Kasumi-1 (cell line): ENCODE measurements at places on chromosomes 11 and 22.

- no peak for DNase-seq
Measured at GRCh38 chr11:96341211-96342013, 1.6 kb downstream of the MAML2 start.

- no peak for DNase-seq
Measured at GRCh38 chr11:20303391-20303965, 60.0 kb upstream of the HTATIP2 start.

GRCh38 chr22:24947881-24948280, 1.4 kb upstream of the LHFPL7 start:
- no peak for DNase-seq

- DNase-seq = no peak
Measured at GRCh38 chr11:96328395-96329010, 14.5 kb downstream of the MAML2 start.

- DNase-seq = peak; percentile 83
Measured at GRCh38 chr11:335779-336658, 15.4 kb upstream of the IFITM3 start.

GRCh38 chr22:38881464-38881871, 9.5 kb upstream of the CBX6 start:
- DNase-seq = peak; percentile 49

- DNase-seq = no peak
Measured at GRCh38 chr22:43188829-43189545, 2.1 kb upstream of the TTLL12 start.

DNA sequence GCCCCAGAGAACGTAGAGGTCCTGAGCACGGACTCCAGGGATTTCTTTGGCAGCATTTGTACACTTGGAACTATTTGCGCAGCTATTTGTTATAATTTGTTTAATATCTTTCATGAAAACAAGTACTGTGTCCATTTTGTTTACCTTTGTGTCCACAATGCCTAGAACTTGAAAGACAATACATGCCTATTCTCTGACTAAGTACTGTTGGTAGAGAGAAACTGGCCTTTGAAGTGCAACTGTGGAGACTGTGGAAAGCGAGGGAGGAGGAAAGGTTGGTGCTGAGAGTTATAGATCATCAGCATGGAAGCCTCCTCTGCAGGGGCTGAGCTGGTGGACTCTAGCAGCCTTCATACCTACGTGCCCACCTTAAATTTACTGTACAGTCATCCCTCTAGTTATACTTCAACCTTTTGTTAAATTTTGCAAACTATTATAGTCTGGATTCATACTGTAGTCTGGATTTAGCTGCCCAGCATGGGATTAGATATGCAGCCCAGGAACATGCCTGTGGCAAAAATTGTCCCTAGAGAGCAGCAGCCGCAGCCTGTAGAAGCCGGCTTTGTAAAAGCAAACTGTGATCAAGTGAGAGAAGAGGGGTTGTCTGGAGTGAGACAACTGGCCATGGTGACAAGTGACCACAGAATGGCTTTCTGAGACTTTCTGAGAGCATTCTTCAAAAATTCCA, 24.2 kb upstream of the YAP1 start:
- no peak for DNase-seq

GRCh38 chr11:65663639-65664200, 1.0 kb upstream of the RELA start:
- peak; percentile 39 for DNase-seq

DNA sequence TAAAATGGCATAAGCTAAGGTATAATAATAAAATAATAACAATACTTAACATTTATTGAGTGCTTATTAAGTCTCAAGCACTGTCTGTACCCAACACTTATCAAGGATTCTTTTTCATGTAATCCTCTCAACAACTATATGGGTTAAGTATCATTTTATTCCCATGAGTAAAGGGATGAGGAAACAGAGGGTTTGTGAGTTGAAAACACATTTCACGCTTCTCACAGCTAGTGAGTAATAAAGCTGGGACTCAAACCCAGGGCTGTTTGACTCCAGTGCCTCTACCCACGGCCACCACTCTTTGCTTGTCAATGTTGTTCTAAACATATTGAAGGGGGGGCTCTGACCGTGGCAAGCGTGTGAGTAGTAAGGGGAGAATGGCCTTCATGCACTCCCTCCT, 8.7 kb downstream of the CD3E start:
- DNase-seq = no peak

- peak; percentile 92 for DNase-seq
Measured at GRCh38 chr11:10455637-10456487, 798 bp downstream of the AMPD3 start.

DNA sequence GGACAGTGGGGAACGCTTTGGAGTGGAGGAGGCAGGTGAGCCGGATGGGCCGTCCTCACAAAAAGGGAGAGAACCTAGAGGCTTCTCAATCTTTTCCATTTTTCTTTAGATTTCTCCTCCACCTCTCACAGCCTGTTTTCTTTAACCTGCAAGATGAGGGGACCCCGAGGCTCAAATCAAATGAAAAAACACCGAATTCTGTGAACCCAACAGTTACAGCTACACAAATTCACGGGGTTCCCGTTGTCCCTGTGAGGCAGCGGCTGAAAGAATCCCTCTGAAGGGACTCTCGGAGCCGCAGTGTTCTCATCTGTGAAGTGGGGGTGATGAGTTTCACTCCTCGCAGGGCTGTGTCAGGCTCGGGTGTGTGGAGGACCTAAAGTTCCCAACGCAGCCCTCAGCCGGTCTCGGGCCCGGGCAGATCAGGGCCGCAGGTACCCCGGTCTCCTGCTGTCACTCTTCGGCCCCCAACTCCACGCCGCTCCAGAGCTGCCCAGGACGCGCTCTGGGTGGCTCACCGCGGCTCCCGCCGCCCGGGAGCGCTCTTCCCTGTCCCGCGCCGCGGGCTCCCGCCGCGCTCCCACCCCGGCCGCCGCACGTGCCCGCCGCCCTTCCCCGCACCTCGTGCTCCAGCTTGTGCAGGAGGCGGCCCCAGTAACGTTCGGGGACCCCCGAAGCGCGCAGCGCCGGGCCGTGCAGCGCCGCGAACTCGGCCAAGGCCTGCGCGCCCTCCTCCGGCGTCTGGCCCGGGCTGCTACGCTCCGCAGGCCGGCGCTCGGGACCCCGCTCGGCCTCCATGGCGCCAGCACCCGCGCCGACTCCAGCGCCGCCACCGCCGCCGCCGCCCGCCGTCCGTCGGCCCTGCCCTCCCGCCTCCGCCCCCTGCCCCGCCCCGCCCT, at the start of gene TTLL12:
TSS of gene TTLL12 (minus strand) at position 863 of the 899 bp plus-strand sequence. CDS start at position 798, 65 bp downstream.
- no peak for DNase-seq

DNA sequence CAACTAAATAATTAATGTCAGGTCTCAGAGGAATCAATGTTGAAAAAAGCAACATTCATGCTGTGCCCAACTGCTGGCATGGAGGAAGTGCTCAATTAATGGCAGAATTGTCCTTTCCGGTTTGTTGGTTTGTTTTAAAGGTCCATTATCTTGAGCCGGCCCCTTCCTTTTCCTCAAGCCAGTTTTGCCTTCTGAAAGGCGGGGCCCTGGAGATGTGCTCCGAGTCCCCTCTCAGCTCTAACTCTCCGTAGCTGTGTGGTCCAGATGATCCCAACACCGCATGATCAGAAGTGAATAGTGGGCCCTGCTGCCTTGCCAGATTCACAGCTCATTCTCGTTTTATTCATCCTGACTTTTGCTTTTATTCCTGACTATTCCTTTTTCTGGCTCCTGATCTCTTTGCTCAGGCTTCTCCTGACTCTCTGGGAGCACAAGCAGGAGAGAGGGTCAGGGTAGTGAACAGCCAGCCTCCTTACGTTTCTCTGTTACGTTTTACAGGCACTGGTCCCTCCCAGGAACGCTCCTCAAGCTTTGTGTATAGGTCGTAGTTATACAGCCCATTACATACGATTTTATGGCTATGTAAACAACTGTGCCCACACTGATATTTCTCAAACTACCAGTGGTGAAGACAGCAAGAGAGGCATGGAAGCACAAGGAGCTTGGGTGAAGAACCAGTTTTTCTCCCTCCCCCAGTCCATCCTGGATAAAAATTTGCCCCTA, 265.9 kb downstream of the LARGE1 start:
- no peak for DNase-seq

GRCh38 chr11:46377831-46378230, 3.6 kb upstream of the MDK start:
- DNase-seq = no peak

- no peak for DNase-seq
Measured at GRCh38 chr11:57395905-57396623, 5.6 kb upstream of the PRG2 start.

DNA sequence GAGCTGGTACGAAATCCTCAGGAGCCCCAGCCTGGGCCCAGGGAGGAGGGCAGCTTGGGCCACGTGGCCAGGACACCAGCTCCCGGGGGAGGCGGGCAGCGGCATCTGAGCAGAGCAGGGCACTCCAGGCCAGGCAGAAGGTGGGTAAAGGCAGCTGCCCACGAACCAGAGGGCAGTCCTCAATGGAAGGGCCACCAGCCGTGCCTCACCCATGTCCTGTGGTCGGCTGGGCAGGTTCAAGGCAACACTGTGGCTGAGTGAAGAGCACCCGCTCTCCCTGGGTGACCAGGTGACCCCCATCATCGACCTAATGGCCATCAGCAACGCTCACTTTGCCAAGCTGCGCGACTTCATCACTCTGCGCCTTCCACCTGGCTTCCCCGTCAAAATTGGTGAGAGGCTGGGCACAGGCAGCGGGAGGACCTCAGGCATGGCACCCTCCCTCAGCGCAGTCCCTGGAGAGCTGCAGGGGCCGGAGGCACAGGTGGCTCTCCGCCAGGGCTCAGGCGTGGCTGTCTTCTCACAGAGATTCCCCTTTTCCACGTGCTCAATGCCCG, 2.5 kb upstream of the SSH3 start:
- no peak for DNase-seq

DNA sequence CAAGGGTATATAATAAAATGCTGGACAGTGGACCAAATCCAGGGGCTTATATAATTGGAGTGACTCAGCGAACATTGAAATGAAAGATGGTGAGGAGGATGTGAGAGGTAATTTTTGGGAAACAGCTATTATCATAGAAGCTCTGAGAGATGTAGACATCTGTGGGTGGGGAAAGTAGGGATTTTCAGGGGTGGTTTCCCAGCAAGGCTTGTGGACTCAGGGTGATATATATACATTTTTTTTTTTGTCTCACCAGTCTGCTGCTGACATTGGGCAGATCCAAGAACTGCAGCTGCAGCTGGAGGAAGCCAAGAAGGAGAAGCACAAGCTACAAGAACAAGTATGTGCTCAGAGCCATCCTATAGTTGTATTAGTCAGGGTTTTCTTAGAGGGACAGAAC, 208.1 kb downstream of the MYO18B start:
- DNase-seq = no peak

DNA sequence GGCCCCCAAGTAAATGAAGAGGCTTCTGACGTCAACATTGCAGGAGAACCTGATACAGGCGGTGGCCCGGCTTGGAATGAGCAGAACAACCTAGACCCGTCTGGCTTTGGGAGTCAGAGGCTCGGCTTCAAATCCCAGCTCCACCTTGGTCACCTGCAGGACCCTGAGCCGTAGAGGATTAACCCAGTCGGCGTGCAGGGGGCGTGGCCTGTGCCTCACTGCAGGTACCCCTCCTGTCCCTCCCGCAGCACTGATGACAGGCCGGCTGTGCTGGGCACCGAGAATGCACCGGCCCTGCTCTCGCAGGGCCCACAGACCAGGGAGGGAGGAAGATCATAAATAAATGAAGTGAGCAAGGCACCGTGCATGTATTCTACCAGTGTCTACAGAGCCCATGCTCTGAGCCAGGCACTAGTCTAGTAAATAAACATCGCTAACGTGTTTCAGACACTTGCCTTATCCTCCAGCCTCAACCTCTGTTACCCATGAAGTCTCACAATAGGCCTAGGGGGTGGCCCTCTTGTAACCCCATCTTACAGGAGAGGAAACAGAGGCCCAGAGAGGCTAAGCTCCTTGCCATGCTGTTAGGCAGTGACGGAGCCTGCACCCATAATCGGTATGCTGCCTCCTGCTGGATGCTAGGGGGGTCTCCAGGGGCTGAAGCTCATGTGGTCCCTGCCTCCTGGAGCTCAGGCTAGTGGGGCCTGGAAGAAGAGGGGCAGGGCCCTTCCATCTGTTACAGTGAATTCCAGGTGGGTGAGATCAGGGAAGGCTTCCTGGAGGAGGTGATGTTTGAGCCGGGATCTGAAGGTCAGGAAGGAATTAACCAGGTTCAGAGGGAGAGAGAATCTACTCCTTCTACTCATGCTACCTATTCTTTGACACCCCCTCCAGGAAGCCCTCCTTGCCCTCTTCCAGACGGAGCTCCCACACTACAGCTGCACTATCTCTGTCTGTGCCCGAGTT, 53.4 kb downstream of the RTL6 start:
- DNase-seq = no peak

DNA sequence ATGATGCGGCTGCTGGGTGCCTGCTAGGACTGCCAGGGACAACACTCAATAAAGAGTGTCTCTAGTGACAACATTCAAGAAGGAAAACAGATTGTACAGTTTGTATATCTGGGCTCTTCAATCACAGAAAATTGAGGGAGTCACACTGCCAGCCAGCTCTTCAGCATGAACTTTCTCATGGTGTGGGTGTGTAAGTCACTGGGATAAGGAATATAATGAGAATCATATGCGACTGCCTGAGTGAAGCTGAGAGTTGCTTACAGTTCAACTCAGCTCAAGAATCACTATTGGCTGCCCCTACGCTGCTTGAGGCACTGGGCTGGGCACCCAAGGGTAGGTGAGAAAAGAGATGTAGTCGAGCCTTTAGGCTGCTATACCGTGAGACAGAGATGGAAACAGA, 328.1 kb upstream of the PITPNB start:
- no peak for DNase-seq

GRCh38 chr11:77604281-77604680, 14.5 kb downstream of the AQP11 start:
- DNase-seq = no peak

DNA sequence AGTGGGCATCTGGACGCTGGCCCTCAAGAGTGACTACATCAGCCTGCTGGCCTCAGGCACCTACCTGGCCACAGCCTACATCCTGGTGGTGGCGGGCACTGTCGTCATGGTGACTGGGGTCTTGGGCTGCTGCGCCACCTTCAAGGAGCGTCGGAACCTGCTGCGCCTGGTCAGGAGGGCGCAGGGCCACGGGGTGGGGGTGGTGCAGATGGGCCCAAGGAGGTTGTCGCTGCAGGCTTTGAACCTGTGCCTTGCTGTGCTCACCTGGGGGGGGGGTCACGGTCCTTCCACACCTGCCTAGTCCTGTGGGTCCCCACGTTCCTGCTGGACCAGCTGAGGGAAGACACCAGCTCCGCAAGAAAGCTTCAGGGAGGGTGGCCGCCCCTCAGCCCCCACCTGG, 3.5 kb downstream of the CD151 start:
- DNase-seq = no peak

GRCh38 chr22:42462016-42462415, 29.8 kb upstream of the NFAM1 start:
- no peak for DNase-seq
